ENCODE measurements at places on chromosomes 12 and 14.
A peak's percentile ranks its signal among the peaks of the same experiment; 100 is the strongest.

DNA sequence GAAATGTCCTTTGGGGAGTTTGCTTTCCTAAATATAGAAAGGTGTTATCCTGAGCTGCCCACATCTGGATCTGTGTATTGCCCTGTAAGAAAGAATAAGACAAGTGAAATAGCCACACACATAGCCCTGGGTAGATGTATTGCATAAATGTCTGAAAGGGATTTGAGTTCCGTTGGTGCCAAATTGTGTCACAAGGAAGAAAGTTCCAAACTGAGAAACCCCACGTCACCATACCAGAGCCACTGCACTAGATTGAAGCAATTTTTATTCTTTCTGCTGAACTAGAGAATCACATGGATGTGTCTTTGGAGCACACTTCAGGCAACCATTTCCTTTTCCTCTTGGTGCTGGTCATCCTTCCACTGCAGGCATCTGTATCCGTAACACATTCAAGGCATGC, 5.0 kb downstream of the RNASE9 start:
- DNase-seq: no peak

DNA sequence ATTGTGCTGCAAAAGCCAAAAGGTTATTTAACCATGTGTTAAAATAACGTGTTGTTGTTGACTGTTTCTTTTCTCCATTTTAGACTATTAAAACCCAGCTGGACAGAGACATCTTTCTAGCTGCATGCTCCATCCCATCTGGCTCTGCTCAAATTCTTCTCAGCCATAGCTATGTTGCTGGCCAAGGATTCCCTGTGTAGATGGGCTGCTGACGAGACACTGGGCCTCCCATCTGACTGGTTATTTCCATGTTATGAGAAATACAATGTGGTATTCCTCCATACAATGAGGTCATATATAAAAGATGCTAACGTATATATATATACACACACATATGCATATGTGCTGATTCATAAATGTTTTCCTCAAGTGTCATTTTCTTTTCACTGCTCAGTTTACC, 30.1 kb downstream of the MED13L start:
- no peak for DNase-seq

GRCh38 chr12:75315518-75315917, 14.6 kb downstream of the CAPS2 start:
- no peak for DNase-seq

DNA sequence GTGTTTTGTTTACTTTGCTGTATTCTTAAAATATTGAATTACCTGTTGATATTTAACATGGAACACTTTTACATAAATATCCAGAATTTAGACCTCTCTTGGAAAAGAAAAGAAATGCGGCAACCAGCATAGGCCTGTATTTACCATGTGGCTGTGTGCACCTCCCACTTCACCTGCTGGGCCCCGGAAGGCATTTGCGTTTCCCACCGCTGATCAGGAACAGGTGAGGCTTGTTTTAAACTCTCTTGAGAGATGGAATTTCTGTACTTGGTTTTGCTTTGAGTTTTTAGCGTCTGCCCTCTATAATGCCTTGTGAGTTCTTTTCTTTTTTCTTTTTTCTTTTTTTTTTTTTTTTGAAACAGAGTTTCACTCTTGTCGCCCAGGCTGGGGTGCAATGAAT, 124.2 kb downstream of the GLT1D1 start:
- no peak for DNase-seq

DNA sequence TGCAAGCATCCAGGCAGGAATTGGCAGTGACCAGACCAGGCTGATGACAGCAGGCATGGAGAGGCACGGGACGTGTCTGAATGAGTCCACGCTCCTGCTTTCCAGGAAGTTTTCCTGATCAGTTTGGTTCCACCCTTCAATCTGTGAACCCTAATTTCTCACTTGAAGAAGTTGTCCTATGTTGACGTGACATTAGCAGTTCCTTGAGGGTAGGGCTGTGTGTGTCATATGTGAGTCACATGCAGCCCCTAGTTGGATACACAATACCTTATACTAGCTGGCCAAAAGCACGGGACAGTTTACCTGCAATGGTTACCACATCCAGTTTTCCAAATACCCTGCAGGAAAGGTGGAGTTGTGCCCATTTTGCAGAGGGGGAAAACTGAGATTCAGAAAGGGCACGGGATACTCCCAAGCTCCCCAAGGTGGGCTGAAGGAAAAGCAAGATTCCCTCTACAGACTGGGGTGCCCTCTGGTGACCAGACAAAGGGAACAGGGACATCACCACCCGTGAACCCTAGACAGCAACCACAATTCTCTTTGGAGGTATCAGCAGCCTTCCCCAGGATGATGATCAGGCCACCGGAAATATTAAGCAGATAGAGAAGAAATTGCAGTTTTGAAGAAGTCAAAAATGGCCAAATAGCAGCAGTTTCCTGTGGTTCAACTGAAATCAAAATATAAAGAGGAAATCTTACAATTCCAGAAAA, 194.5 kb downstream of the PHETA1 start:
- DNase-seq: no peak

DNA sequence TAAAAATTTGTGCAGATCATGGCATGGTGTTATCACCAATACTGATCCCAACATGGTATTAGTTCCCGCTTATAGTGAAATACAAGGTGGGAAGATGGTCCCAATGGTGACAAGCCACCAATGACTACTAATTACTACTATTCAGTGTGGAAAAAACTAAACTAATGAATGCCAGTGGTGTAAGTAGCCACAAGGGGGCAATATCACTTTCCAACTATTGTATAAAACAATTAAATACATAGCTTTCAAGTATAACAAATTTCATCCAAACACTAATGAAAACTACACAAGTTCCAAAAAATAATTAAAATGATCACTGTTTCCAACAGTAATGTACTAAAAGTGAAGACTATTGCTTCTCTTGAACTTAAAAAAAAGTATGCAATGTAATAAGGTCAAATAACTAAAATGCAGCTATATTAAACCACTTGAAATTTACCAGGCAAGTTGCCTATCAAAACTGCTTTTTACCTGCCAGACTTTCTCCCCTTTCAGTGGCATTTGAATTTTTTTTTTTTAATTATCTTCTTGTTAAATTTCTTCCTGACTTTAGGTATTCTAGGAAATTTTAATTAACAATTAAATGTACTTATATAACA, 58.0 kb downstream of the PAPLN start:
- DNase-seq: peak; percentile 4

DNA sequence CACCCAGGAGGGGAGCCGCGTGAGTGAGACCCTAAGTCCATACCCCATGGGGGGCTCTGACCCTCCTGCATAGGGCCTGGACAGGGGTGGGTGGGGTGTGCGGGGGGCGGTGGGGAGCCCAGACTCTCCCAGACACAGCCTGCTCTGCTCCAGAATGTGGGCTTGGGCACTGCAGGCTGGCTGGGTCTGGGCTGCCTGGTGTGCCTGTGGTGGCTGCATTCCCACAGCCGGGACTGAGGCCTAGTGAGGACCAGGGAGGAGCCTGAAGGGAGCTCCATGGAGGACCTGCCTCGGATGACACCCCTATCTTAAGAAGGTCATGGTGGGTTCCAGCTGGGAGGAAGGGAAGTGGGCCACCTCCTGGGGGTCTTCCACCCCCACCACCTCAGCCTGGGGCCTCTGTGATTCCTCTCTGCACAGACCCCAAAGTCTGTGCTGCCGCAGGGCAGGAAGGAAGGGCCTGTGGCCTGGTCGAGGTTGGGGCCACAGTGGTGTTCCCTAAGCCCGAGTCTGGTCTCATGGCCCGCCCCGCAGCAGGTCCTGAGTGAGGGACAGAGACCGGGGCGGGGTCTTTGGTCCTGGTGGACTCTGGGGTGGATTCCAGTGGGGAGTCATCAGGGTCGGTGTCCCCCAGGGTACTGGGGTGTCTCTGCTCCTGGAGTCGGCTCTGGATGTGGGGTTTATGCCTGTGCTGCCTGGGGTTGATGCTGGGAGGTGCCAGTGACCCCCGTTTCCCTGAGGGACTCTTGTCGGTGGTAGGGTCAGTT, 392.3 kb downstream of the TMEM121 start:
- no peak for DNase-seq

- no peak for DNase-seq
Observed at GRCh38 chr14:73666583-73666982, 21.8 kb downstream of the DNAL1 start.

- DNase-seq: no peak
Observed at GRCh38 chr12:110024051-110024450, 24.3 kb downstream of the C12orf76 start.

DNA sequence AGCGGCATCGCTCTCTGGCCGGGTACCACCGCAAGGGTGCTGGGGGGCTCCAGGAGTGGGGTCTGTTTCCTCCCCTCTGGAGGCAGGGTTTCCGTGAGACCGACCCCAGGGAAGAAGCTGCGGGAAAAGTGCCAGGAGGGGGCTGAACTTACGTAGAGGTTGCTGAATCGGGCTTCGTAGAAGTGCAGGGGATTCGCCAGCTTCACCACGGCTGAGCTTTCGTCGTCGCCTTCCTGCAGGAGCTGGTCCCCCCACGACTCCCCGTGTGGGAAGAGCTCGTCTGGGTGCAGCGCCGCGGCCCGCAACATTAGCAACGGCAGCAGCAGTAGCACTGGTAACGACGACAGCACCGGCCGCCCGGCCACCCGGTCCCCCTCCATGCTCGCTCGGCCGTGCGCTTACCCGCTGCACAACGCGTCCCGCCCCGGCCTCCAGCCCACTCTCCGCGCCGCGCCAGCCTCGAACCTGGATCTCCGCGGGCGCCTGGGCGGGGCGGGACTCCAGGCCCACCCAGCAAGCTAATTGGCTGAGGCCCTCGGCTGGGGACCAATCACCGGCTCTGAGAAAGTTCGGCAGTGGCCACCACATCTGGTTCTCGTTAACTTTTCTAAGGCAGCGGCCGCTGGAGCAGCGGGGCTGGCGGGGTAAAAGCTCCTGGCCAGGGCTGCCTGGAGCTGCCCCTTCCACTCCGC, at the start of gene NID2:
Gene NID2, minus strand, starts transcription at position 445 of the 692 bp plus-strand sequence. Its CDS starts 65 bp downstream, at position 380.
- DNase-seq: no peak

DNA sequence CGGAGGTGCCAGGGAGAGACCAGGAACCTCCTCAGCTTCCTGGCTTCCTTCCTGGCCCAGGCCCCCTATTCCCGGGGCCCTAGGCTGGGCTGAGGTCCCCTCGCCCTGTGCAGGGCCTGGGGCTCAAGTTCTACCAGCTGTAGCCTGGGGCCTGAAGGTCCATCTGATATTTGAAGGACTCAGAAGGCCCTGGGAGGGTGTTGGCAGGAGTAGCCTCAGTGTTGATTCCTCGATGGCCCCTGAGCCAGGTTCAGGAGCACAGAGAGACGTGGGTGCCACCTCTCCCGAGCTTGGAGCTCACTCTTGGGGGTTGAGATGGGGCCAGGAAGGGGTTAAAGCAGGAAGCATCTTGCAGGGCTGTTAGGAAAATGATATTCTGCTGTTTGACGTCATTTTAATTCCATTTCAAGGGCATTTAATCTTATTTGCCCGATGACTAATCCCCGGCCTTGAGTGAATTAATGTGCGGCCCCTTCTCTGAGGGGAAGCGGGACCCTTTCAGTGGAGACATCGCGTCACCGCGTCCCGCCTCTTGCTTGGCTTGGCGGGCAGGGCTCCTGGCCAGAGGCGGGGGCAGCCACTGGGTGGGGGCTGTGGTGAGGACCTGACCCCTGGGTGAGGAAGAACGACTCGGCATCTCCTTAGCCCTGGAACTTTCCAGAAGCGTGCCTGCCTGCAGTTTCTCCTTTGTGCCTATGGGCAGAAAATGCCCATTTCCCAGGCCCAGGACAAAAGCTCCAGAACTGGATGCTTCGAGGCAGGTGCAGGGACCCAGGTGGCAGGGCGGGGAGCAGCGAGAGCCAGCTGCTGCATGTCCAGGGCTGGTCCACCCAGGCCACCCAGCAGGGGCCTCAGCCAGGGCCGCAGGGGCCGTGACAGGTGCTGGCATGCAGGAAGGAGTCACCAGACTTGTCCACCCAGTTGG, 158.3 kb downstream of the KIF26A start:
- DNase-seq: no peak

DNA sequence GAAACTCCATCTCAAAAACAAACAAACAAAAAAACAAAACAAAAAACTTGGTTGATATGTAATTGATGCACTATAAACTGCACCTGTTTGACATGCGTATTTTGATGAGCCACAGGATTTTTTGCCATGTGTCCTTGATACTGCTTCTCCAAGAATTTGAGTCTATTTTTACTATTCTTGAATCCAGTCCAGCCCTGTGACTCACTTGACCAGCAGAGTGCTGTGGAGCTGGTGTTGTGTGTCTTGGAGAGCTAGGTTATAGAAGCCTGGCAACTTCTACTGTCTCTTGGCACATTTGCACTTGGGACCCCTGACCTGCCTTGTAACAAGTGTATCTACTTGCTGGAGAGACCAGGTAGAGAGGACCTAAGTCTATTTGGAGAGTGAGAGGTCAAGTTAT, 52.0 kb downstream of the KLRG1 start:
- DNase-seq: no peak

DNA sequence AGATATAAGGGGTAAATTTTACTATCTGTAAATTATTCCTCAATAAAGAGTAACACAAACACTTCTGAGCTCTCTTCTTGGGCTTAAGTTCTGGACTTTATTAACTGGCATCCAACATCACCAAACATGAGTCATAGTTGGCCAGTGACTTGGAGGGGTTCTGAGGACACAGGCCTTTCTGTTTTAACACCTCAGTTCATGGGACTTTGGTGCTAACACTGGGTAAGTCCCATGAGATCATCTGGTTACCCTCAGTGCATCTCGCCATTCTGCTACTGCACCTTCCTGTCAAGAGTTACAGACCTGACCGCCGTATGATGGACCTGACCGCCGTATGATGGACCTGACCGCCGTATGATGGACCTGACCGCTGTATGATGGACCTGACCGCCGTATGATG, 9.9 kb downstream of the SLC15A4 start:
- DNase-seq: no peak

DNA sequence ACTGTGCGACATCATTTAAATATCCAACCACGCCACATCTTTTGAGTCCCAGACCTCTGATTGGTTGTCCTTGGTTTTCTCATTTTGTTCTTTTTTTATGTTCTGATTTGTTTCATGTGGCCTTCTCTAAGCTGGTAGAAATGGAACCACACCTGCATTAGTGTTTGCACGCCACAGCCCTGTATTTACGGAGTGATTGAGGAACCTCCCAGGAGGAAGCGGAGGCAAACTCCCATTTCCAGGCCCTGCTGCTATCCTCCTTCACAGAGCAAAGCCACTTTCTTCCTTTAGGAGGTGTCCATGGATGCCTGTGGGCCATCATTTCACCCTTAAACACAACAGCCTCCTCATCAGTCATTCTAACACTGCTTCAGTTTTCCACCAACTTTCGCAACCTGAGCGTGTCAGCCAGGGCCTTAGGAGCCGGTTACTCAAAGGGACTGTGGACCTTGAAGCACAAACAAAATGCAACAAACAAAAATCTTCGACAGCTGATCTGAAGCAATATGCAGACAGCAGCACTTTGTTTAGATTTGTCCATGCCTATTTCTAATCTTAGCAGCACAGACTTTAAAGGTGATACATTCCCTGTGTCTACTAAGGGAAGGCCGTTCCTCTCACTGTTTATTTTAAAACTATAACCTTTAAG, 1258.1 kb upstream of the TMEM132C start:
- no peak for DNase-seq

GRCh38 chr14:22737052-22737451, 29.4 kb upstream of the OXA1L start:
- DNase-seq: no peak

DNA sequence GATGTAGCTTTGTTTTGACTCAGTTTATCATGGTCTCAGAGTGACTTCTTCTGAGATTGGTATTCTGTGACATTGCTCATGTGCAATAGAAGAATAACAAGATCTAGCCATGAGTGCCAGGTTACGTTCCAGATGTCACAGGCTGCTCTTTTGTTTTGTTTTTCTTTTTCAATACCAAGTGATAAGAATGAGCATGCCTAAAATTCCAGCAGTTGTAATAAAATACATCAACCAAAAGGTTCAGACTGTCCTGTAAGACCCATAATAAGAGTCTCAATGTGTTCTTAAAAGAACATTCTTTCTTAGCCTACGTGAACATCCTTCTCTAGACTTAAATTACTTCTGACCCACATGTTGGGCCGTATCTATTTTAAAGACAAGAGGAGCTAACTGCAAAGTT, 669.2 kb downstream of the DIO2 start:
- no peak for DNase-seq
